ENCODE measurements at places on chromosomes 2 and 18.

DNA sequence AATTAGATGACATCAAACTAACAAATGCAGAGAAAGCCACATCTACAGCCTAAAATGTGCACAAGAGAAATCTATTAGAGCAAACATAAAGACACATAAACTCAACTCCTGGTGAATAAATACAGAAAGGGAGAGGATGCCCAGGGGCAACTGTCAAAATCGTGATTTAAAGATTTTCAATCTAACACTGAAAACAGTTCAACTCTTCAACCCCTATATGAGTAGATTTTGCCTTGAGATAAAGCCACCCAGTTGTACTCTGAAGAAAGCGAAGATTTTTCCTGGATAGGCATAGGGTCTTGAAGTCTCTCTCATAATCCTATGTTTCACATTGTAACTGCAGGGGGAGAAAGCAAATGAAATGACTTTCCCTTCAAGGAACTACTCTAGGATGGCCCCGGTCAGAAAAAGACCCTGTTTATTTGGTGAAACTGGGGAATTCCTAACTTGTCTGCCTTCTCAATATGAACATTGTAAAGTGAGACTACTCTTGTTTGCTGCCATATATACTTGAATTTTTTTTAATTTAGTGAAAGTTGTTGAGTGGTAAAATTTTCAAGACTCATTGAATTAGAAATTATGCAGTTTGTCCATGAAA lies 226.7 kb downstream of the ERBB4 start:
- DNase-seq, result no peak

DNA sequence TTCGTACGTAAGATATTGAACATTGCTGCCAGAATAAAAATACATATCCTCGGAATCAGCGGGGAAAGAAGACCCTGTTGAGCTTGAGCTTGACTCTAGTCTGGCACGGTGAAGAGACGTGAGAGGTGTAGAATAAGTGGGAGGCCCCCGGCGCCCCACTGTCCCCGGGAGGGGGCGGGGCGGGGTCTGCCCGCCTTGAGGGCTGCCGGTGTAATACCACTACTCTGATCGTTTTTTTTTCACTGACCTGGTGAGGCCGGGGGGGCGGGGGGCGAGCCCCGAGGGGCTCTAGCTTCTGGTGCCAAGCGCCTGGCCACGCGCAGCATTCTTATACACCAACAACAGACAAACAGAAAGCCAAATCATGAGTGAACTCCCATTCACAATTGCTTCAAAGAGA lies 324.0 kb upstream of the REG3G start:
- DNase-seq, result no peak

DNA sequence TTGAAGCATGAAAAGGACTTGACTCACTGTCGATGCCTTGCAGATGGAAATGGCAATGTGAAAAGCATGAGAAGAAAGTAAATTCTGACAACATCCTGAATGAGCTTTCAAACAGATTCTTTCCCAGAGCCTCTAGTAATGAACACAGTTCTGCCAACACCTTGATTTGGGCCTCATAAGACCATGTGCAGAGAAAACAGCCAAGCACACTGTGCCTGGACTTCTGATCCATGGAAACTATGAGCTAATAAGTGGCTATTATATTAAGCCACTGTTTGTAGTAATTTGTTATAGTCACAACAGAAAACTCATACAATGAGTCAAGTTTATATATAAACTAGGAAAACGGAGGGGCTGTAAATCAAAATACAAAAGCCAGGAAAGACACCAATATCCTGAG lies 477.3 kb downstream of the MBD2 start:
- DNase-seq, result no peak

- no peak for DNase-seq
These were observed 209.3 kb upstream of the SALL3 start for GRCh38 chr18:78770139-78770822.

- DNase-seq, result peak; percentile 33
These were observed at the start of gene HMSD for GRCh38 chr18:63949068-63949737. TSS of gene HMSD (plus strand) at chr18:63949301. CDS start at chr18:63953456, 4,155 bp downstream.

DNA sequence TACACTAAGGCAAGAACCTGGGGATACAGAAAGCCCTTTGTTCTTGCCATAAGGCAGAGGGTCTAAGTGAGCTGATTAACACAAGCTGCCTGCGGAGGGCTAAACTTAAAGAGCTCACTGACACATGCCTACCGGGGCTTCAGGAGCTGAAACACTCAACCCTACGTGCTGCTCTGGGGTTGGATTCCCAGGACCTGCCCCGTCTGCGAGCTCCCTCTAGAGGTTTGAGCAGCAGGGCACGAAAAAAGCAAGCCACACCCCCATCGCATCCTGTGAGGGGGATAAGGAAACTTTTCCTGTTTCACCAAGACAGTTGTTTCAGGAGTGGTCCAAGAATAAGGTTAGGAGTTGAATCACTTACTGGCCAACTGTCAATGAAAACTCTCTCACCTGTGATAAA lies 562.1 kb downstream of the TMX3 start:
- DNase-seq, result no peak

DNA sequence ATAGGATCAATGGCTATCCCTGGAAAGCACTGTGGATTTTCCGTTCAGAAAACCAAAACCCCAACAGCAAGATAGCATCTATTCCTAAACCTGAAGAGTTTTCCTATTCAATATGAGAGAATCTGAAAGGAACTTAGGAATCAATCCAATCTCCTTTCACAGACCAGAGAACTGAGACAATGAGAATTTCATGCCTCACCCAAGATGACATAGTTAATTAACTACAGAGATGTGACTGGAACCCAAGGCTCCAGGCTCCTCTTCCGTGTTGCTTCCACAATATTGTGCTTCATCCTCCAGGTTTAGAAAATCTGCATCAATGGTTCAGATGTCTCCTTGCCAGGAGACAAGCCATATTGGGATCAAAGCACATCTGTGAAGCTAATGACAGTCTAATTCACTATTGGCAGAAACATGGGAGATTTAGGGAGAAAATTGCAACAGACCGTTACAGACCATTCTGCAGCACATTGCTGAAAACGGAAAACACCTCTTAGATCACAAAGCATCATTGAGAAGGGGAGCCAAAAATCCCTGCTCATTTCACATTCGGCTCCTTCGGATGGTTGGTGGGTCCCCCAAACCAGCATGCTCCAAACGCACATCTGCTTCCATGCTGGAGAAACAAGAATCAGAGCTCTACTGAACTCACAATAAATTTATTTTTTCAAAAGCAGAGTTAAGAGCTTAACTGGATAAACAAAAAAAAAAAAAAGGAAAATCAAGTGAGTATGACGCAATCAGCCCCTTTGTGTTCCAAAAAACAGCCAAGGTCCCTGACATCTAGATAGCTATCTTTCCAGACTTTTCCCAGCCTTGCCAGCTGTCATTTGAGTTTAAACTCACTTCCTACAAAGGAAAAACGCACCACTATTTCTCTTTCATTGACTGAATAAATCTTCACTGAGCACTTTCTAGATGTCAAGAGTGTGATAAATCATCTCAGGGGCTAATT lies 290.3 kb downstream of the C1D start:
- no peak for DNase-seq

Measured in right hindlimb (tissue), 1 donor.